ENCODE measurements at places on chromosomes 7 and 10.
A peak's percentile ranks its signal among the peaks of the same experiment; 100 is the strongest.

DNA sequence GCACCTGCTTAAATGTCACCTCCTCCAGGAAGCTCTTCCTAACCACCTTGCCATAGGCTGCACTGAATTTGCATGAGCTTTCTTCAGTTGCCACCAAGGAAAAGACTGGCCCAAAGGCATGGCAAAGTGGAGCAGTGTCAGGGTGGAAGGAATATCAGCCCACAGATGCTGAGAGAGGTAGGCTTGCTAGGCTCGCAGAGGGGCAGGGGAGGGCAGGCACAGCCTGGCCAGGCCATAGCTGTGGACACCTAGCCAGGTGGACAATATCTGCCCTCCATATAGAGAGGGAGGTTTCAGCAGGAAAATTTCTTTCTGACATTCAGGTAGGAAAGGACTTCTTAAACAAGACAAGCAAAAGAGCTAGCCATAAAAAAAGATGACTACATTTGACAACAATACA lies 166.3 kb downstream of the GRID1 start:
- DNase-seq, result no peak

GRCh38 chr10:107847620-107848019 lies 683.1 kb upstream of the SORCS1 start:
- no peak for DNase-seq

- no peak for DNase-seq
Measured at GRCh38 chr7:2860627-2861133, 16.6 kb upstream of the GNA12 start.

GRCh38 chr10:112767156-112767555 lies 182.9 kb upstream of the TCF7L2 start:
- DNase-seq, result no peak

- no peak for DNase-seq
Measured at GRCh38 chr10:63055705-63056104, 77.4 kb upstream of the NRBF2 start.

DNA sequence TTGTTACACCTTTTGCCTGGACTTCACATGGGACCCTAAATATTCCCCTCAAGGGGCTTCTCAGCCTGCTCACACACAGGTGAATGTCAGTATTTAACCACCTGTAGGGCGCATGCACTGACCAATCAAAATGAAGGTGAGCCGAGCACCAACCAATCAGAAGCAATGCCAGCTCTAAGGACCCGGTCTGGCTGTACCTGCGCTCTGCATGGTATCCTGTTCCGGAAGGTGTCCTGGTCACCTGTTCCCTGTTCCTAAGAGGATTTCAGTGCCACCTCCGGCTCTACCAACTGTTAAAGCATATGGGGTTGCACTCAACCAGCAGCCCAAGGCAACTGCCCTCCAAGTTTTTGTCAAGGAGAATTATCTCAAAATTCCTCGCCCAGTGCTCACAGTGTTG lies 18.4 kb upstream of the CALN1 start:
- no peak for DNase-seq

- no peak for DNase-seq
Measured at GRCh38 chr7:100824499-100825214, 2.7 kb downstream of the EPHB4 start.

DNA sequence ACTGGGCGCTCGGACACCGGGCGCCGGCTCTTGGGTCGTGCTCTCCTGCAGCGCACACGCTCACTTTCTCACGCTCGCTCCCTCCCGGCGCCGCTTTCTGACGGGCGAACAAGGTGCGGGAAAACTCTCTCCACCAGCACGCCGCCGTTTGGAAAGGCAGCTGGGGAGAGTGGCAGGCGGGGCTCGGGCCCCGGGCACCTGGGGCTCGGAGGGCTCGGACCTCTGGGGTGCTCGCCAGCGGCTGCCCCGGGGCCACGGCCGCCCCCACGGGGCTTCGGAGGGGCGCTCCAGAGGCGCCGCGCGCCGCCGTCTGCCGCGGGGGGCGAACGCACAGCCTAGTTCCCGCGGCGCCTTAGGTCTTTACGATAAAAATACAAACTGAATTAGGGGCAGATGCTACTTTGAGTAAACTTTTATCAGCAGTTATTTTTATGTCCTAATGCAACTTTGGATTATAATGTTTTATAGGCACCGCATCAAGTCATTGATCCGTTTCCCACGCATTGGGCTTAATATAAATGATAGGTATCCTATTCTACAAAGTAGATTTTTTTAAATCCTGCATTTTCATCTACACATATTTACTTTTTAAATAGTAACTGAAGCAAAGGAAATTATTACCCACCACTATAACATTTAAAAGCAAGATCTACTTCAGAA lies 535 bp upstream of the EPC1 start:
- DNase-seq, result no peak

DNA sequence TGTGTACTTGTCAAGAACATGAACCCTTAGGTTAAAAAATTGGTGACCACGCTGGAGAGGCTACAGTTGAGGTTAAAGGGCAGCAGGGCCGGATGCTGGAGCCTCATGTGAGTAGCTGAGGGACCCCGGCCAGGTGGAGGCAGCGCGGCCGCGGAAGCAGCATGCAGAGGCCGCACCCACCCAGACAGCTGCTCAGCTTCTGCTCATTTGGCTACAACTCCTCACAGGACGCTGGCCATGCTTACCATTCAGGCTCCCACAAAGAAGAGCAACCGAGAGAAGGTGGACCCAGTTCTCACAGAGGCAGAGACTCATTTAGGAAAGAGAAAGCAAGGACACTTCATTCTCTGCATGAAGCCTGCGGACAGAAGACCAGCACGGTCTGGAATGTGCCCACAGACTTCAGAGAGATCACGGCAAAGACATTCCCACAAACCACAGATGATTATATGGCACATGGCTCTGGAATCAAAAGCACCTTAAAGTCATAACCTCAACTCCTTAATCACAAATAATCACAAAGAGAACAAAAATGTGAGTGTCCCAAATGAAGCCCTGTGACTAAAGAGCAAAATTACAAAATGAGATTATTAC lies 94.4 kb downstream of the VOPP1 start:
- DNase-seq, result peak; percentile 91

DNA sequence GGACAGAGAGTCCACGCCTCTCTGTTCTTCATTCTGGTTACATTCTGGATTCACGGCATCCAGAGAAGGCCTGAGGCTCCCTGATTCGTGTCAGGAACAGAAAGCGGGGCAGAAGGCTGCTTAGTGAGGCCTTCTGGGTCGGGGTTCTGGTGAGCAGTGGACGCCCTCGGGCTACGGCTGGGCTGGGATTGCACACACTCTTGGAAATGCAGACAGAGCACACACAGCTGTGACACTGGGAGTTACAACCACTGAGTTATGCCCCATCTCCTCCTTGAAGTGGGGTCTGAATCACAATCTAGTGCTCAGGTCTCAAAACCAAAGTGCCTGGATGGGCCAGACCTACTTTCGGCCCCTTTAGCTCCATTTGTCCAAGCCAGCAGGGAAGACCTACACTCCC lies 156.9 kb upstream of the GDF10 start:
- DNase-seq, result no peak

GRCh38 chr7:37032258-37032601 lies 307.9 kb upstream of the AOAH start:
- no peak for DNase-seq

- DNase-seq, result peak; percentile 65
Measured at GRCh38 chr7:155738652-155739537, 73.4 kb downstream of the SHH start.

DNA sequence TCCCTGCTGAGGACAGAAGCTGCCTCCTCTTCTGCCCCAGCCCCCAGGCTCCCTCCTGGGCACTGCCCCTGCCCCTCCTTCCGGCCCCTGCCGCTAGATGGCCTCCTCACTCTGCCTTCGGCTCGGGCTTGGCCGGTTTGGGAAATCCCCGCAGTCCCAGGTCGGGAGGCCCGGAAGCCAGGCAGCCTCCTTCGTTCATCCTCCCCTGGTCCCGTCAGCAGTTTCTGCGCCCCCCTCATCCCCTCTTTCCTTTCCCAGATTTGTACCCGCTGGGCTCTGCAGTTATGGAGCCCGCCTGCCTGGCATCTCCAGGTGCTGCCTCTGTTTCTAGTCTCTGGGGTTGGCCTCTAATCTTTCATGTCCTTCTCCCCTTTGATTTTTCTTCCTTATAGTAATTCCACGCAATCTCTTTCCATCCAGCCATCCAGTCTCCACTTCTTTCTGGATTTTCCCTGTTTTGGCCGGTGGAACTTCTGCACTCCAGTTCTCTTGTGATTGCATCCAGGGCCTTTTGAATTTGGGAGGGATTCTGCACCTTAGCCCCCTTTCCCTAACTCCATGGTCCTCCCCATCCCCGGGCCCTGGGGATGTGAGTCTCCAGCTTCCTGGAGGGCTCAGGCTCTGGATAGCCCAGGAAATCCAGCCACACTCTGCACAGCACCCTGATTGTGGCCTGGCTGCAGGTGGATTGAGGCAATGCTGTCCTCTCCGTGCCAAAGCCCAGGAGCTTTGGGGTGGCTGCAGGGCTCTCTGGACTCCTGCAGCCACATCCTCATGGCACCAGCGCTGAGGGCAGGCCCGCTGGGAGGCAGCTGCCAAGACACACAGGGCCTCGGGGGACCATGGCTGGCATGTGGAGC lies 3.3 kb upstream of the SHH start:
- DNase-seq, result peak; percentile 18

DNA sequence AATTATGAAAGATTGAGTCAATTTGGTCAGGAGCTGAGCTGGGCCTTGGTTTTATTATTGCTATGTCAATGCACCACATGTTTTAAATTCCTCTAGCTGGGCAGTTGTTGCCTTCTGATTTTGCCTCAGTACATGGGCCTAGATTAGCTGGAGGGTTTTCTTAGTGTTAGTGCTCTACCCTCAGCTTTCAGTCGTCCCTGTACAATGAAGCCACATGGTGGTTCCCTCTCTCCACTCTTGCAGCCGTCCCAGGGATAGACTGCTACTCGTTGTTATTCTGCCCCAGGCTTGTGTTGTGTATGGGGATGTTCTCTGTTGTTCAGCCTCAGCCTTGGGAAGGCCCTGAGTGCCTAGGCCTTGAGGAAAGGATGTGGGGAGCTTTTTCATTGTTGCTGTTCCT lies 37.0 kb downstream of the NHLRC2 start:
- no peak for DNase-seq

DNA sequence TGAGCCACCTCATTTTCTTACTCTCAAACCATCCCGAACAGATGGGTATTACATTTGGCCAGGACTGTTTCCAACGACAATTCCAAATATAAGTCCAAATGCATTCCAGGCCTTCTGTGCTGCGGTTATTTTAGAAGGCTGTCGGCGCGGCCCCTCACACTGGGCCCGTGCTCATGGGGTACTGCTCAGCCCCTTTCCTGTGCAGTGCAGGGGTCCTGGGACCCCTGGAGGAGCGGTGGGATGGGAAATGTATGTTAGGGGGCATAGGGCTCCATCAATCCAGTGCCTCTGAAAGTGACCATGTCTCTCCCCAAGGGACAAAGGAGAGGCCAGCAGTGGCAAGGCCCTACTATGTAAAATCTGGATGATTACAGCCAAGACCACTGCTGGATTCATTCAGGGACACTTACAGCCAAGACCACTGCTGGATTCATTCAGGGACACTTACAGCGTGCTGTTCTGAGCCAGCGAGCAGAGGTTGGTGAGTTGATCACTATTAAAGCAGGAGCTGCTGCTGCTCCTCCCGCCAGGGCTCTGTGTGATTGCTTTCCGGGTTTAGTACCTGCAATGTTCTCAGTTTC lies 66.3 kb downstream of the CHST15 start:
- DNase-seq, result no peak

DNA sequence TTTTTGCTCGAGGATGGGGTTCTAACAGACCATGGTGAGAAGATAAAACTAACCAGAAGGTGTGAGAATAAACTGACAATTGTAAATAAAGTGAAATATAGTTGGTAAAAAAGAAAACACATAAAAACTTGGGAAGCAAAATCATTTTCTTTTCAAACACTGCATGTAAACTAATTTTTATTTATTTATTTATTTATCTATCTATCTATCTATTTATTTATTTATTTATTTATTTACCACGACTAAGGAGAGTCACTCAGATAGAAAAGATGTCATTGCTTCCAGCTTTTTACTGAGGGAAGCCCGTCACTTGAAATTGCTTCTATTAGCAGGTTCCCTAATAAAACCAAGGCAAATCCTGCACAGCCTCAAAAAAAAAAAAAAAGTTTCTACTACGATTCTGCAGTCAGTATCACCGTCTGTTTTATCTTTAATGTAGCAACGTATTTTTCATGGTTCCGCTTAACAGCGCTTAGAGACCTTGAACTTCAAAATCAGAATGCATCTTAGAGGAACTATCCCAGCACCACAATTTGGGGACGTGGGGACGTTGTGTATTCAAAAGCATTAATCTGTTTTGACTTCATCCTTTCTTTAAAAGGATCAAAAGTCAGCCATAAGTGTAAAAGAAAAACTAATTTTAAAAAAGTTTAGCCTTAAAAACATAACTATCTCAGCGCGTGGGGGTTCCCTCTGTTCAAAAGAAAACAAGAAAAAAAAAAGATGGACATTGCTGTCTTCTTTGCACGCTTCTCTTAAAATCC lies 33.3 kb upstream of the EBLN1 start:
- peak; percentile 5 for DNase-seq

DNA sequence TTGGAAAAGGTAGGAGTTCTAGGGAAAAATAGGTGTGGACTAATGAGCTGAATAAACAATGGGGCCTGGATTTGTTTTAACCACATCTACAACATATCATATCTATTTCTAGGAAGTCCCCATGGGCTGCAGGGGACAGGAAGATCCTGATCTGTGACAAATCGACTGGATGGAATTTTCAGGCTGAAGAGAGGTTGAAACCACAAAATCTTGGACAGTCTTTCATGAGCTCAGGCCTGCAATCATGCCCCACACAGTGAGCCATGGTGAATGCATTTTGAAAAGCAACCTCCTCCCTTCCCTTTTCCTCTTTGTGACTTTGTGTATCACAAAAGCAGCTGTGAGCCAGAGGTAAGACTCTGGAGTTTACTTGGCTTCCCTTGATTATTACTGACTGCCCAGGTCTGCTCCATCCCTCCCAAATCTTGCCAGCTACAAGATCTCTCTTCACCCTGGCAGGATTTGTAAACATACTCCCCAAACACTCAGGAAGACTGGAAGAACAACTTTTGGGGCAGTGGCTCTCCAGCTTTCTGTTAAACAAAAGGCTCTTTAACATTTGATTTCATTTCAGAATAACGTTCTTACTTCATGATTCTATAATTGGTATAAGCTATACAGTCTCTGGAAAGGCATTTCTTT lies 66.4 kb downstream of the ASAH2B start:
- no peak for DNase-seq

DNA sequence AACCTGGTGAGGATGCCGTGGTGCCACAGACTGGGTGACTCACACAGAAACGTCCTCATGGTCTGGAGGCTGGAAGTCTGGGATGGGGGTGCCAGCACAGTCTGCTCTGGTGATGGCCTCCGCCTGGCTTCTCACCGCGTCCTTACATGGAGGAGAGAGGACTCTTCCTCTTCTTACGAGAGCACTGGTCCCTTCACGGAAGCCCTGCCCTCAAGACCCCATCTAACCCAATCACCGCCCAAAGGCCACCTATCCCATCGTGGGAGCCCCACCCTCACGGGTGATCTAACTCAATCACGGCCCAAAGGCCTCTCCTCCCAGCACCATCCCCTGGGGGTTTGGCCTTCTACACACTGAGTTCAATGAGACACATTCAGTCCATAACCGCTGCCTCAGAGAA lies 137.7 kb downstream of the PTPRN2 start:
- DNase-seq, result no peak

GRCh38 chr10:65802391-65802790 lies 1123.4 kb upstream of the LRRTM3 start:
- no peak for DNase-seq

Measured in fibroblast of skin of right quadriceps (primary cell).